Frontal cortex (tissue), 4 donors: ENCODE measurements at places on chromosomes 3 and 15. TPM values are rescaled to one million over a fixed set of nuclear protein-coding genes. Genes with fewer than 3 reads are reported as not detected.

- peak; percentile 9 for DNase-seq
Measured at GRCh38 chr3:99499235-99500158, 138.9 kb upstream of the COL8A1 start.

- DNase-seq: no peak
Measured at GRCh38 chr3:103949693-103950092, 1417.0 kb upstream of the ALCAM start.

DNA sequence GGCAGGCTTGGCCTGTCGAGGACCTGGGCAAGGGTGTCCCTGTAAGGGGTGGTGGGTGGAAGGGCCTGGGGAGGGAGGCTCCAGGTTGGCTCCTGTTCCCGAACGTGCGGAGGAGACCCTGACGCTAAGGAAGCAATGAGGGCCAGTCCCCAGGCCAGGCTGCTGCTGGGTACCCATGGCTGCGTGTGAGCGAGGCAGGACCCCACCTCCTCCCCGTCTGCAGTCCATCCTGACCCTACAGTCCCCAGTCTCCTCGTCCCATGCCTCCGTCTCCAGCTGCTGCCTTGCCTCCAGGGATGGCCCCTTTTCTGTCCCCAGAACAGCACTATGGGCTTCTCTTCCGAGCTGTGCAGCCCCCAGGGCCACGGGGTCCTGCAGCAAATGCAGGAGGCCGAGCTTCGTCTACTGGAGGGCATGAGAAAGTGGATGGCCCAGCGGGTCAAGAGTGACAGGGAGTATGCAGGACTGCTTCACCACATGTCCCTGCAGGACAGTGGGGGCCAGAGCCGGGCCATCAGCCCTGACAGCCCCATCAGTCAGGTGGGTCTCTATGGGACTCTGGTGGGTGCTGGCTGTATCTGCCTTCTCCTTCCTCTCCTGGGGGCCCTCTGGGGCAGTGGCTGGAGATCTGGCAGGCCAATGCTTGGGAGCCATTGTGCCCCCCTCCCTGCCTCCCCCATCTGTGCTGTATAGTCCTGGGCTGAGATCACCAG is 571 bp downstream of the FES start:
- DNase-seq: no peak

The THBS1 gene
- total RNA-seq: 57.1 TPM

The LMLN gene
- 13.5 TPM for total RNA-seq

DNA sequence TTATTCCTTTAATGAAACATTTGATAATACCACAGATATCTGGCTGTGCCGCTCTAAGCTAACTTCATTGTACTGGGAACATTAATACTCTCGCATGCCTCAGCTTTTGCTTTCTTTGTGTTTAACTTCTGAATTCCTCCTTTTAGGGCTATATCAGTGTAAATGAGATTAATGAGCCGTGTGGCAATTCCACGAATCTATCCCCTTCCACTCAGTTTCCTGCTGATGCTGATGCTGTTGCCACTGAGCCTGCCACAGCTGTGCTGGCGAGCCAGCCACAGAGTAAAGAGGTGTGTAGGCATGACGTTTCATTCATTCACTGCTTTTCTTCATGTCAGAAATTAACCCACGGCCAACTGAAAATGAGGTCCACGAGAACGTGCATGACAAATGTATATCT is 30.0 kb upstream of the ABHD10 start:
- no peak for DNase-seq

GRCh38 chr3:120780977-120781376 is 38.4 kb downstream of the GTF2E1 start:
- no peak for DNase-seq

The ZNF502 gene
- 14.3 TPM for total RNA-seq

DNA sequence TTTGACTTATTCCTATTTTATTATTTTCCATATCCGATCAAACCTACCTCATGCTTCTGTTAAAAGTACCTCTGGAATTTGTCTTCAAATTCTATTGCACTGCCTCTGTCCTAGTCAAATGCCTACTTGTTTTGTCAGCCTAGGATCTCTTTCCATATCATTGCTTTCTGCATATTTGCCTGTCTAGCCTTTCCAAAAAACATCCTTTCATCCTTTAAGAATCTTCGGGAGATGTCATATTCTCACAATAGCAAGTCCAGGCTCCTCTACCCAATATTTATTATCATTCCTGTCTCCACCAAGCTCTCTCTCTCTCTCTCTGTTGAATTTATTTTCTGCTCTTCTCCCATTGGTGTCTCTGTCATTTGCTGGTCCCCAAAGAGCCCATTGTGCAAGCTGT is 80.1 kb downstream of the LRRC28 start:
- DNase-seq: no peak

GRCh38 chr3:126537730-126538281 is 13.9 kb downstream of the CHST13 start:
- DNase-seq: no peak

GRCh38 chr3:133445108-133445507 is 45.3 kb downstream of the BFSP2 start:
- DNase-seq: no peak

The LRRC28 gene
- total RNA-seq: 24.9 TPM

DNA sequence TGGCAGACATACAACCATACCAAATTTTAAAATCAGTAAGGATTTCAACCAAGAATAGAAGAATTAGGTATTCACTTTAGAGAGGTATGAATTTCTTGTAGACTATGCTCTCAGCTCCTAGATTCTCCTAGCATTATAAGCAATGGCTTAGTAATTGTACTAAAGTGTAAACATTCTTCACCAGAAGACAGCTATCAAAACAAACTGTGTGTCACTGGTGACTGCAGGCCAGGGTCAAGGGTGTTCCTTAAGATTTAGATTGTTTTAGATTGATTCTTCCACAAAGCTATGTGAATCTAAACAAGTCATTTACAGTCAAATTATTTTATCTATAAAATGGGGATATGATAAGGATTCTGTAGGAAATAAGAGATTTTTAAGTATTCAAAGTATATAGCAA is 23.1 kb upstream of the GP5 start:
- no peak for DNase-seq

- no peak for DNase-seq
Measured at GRCh38 chr3:60330107-60330506, 921.1 kb downstream of the FHIT start.

DNA sequence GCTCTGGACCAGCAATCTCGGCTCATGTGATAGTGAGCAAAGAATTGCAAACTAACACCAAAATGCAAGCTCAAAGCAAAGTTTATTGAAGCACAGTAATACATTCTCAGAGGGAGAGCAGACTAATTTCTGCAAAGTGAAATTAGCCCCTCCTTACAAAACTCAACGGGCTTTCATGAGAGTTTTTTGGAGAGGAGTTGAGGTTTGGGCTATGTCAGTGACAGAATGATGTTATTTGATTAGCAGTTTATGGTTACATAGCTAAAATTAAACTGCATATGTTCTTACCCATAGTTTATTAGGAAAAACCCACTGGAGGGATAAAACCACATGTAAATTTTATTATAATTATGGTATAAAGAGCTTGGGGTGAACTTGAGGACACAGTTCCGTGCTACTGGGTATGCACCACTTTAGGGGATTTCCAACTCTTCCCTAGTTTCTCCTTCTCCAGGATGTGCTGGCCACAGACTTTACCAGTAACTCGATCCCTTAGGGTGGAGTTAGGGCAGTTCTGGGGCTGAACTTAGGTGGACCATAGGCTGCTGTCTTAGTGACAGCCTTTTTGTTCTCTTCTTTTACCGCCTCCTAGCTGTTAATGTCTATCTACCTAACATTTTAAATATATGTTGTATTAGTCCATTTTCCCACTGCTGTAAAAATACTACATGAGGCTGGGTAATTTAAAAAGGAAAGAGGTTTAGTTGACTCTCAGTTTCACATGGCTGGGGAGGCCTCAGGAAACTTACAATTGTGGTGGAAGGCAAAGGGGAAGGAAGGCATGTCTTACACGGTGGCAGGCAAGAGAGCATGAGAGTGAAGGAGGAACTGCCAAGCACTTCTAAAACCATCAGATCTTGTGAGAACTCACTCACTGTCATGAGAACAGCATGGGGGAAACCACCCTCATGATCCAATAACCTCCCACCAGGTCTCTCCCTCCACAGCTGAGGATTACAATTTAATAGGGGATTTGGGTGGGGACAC is 8.9 kb upstream of the AADACL2 start:
- no peak for DNase-seq
